ENCODE measurements at places on chromosomes 5 and 9.

GRCh38 chr9:134575901-134576176 is 65.8 kb upstream of the COL5A1 start:
- no peak for DNase-seq

- no peak for DNase-seq
These were observed 75.6 kb downstream of the ST8SIA4 start for GRCh38 chr5:100827481-100827889.

DNA sequence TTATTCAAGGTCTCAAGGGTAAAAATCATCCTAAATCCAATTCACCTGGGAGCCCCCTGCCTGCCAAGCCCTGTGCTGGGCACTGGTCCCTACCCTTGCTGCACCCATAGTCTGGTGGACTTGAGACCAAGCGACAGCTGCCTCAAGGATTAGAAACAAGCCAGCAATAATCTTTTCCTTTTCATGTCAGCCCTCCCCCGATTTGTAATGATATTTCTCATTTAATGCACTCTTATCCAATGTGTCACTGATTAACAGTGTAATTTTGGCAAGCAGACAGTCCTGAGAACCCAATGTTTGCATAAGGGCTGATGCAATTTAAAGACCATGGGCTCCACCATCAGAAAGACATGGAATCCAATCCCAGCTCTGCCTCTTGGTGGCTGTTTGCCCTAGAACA is 108.9 kb downstream of the ACTL7B start:
- no peak for DNase-seq

DNA sequence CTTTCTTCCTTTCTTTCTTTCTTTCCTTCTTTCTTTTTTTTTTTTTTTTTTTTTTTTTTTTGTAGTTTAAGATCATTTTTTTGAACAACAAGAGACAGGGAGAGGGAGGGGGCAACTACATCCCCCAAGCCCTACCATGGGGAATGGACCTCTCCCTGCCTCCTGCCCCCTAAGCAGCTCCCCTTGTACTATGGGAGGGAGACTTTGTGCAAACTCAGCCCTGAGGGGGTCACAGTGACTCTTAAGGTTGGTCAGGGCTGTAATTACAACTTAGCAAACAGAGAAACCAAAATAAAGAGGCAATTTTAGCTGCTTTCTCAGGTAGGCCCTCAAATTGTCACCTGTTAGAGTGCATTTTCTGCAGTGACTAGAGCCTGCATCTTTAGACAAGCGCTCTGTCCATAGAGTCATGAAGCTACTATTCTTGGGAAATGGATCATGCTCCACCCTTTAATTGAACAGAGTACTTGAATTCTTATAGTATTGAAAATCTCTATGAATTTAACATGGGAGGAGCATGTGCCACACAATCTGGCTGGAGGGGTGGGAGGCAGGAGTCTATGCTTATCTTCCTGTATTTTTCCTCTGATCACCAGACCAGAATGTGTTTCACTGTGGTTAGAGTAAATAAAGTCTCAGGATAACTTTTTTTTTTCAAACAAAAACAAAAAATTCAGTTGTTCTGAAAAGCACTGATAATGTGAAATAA is 24.3 kb upstream of the PIK3R1 start:
- DNase-seq = no peak

- DNase-seq = no peak
These were observed 67.8 kb downstream of the ACTBL2 start for GRCh38 chr5:57414857-57415256.

GRCh38 chr5:10161778-10162177 is 87.9 kb downstream of the ATPSCKMT start:
- DNase-seq = no peak

DNA sequence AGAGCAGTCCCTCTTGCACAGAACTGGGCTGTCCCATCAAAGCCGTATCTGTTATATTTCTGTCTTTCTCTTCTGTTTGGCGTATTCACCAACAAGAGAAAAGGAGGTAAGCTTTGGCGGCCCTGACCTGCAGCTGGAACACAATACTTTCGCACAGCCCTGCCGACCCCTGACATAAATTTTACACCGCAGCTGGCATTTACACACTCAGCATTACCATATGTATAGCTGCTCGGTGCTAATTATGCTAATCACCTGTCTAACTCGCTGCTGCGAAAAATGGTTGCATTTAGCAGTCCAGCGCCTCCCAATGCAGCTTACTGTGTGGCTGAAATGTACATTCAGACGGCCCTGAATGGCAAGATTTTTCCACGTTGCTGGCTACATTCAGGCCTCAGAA is 20.8 kb downstream of the PTCH1 start:
- no peak for DNase-seq

DNA sequence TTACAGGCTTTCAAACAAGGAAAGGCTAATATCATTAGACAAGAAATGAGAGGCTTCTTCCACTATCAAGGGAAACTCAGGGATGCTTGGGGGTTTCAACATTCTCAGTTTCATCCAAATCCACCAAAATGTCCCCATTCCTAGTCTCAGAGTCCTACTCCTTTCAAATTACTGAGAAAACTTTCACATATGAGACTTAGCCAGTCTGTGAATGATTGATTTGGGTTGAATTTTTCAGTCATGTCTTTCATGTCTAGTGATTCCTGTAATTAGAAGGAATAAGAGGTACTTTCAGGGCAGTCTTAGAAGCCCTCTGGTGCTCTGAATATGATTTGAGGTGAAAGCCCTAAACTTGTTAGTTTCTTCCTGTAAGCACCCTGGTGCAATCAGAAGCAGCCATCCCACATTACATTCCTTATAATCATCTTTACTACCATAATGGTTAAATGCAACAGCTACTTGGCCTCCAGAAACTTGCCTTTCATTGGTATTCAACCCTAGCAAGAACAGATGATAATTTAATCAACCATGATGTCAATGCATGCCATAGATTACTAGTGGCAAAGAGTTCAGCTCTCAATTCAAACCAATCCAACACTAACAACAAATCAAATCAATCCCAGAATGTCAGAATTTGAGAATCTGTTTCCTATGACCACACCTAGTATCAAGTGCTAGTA is 50.7 kb upstream of the RIC1 start:
- DNase-seq = no peak

DNA sequence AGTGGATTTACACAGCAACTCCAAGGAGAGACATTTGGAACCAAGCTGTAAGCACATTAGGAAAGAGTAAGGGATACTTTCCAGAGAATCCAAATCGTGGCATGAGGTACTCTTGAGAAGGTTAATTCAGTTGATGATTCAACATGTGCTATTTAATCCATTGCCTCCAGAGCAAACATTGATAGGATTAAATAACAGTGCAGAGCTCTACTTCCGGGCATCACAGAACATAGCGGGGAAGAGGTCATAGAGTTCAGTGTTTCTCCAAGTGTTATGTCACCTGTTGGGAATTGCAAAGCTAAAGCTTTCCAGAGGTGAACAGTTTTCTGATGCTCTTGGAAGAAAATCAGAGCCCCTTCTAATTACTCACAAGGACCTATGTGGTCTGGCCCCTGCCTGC is 127.5 kb downstream of the PPP2R2B start:
- no peak for DNase-seq

GRCh38 chr9:98092613-98092931 is 26.4 kb downstream of the TRIM14 start:
- no peak for DNase-seq

DNA sequence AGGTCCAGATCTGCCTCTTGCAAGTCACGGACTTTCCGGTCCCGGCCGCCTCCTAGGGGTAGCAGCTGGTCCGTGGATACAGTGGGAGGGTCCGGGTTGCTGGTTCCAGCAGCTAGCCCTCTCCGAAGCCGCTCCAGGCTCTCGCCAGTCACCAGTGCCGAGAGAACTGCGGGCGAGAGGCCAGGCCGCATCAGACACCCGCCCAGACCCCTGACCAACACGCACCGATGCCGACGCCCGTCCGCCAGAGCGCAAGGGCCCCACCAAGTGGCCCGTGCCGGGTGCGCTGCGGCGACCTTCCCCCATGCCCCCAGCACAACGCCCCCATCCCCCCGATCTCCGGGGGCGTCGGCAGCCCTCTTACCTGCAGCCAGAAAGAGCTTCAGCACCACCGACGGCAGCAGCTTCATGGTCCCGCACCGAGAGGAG is 470 bp downstream of the HBEGF start:
- no peak for DNase-seq

DNA sequence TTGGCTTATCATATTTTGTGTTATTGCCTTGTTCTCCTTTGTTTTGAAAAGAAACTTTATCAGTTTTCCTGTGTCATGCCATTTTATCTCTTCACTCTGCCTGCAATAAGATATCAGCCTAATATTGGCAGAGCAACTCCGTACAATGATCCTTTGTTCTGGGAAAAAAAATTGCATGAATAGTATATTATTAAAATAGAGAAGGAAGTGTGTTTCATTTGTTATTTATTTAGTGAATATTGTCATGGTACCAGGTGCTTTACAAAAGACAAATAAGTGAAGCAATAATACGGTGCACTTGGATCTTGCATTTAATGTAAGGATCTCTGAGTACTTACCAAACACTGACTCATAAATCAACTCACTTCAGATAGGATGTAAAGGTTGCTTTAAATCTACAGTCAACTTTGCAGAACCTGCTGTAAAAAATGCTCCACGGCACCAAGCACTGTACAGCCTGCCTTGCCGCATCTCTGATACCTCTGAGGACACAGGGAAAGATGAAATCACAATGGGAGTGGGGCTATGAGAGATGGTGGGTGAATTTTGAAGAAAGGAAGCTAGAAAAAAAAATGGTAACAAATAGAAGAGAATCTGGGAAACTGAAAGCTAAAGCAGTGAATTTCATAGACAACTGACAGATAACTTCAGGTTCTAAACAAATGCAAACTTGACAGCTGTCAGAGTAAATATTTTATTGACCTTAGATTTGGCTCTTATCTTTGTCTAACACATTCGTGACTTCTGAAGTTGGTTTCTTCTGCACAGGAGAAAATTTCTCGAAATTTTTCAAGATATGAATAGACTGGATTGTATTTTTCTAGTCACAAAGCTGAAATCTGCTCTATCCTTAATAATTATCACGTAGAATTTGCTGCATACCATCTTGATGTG is 232.1 kb downstream of the ENC1 start:
- no peak for DNase-seq

DNA sequence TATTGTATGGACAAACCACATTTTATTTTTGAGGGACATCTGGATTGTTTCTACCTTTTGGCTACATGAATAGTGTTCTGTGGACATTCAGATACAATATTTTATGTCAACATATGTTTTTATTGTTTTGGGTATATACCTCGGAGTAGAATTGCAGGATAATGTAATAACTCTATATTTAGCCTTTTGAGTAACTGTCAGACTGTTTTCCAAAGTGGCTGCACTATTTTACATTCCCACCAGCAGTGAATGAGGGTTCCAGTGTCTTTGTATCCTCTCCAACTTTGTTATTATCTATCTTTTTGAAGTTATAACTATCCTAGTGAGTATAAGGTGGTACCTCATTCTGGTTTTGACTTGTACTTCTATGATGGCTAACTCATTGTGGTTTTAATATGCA is 11.0 kb downstream of the NDUFS4 start:
- DNase-seq = no peak

DNA sequence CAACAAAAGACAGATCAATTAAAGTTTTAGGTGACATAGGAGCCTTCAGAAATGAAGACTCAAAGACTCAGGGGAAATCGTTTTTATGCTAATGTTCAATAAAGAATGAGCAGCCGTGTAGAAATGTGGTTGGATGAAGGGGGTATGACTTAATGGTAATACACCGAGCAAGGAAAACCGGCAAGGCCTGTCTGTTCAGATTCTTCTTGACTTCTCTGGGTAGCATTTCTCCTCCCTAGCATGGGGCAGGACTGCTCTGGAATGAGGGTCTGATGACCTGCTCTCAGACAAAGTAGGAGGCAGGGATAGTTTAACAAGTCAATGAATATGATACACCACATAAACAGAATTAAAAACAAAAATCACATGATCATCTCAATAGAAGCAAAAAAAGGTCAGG is 487.4 kb downstream of the ZNF608 start:
- no peak for DNase-seq

- no peak for DNase-seq
These were observed 74.1 kb downstream of the IPO11 start for GRCh38 chr5:62486672-62487071.

GRCh38 chr5:19200251-19200650 is 787.7 kb downstream of the CDH18 start:
- no peak for DNase-seq

DNA sequence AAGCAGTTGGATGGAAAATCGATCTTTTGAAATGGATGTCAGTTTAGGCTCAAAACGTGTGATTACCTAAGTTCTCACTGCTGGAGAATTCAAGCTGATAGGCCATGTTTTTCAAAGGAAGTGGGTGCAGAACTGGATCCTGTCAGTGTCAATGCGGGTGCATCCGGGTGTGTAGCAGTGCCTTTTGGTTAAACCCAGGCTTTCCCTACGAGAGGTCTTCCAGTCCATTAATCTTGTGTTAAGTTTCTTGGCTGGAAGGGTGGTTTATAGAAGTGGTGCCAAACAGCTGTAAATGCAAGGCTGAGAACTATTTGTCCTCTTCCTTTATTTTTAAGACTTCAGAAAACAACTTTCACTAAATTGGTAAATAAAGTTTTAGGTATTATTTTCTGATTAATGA is 71.9 kb downstream of the DAPK1 start:
- no peak for DNase-seq
